Psoas muscle (tissue), 8 donors: ENCODE measurements at places on chromosomes 7 and 10. TPM values are rescaled to one million over a fixed set of nuclear protein-coding genes. Genes with fewer than 3 reads are reported as not detected.

DNA sequence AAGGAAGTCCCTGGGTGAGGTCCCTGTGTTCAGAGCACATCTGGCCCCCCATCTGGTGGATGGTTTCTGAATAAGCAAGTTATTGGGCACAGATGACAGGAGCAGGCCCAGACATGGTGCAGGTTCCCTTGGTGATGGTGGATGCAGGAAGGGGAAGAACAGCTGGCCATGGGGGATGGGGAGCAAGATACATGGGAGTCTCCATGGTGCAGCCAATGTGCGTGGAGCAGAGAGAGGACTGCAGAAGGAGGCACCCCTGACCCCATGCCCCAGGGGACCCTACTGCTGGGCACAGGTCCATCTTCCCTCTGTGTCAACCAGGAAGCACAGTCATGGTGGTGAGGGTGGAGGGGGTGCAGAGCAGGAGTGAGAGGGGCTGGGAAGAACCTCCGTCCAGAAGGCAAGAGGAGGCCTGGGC lies 43.8 kb upstream of the RABGEF1 start:
- no peak for DNase-seq

DNA sequence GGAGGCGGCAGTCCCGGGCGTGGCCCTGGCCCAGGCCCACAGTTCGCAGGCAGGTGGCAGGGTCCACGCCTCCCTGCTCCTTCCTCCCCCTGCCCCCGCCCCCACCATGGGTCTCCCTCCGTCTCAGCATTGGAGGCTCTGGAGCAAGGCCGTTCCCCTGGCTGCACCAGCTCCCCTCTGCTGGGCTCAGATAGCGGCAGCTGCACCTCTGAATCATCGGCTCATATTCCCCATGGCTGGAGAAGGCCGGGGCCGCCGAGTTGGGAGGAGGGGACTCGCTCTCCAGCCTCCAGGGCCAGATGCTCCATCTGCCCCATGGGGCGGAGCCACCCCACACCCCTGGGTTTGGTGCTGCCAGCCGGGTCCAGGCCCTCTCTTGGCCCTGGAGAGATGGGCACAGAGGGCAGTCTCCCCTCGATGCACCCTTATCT lies 145.0 kb downstream of the ELFN1 start:
- DNase-seq, result peak; percentile 52

DNA sequence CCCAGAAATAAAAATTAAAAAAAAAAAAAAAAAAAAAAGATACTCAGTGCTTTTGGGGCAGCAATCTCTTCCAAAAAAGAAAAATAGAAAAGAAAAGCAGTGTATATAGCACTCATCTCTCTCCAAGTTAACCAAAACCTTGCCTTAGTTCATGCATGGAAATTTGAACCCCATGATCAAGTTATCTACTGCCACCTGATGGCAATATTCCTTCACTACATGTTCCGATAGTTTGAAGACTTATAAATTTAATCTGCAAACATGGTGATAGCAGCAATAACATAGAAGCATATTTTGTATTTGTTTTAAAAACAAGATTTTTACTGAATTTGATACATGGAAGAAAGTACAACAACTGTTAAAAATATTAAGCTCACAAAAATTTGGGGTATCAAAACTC lies 48.6 kb upstream of the SLIT1 start:
- DNase-seq, result no peak

TMEM184A gene
- 3.0 TPM for total RNA-seq

CEP55 gene
- total RNA-seq, result not detected

COL28A1 gene
- 2.6 TPM for total RNA-seq

MTERF1 gene
- total RNA-seq, result 7.1 TPM

GRCh38 chr10:68163735-68164134 lies 54.4 kb downstream of the MYPN start:
- no peak for DNase-seq

- DNase-seq, result no peak
Measured at GRCh38 chr10:131751827-131752775, 148.7 kb upstream of the PPP2R2D start.

DNA sequence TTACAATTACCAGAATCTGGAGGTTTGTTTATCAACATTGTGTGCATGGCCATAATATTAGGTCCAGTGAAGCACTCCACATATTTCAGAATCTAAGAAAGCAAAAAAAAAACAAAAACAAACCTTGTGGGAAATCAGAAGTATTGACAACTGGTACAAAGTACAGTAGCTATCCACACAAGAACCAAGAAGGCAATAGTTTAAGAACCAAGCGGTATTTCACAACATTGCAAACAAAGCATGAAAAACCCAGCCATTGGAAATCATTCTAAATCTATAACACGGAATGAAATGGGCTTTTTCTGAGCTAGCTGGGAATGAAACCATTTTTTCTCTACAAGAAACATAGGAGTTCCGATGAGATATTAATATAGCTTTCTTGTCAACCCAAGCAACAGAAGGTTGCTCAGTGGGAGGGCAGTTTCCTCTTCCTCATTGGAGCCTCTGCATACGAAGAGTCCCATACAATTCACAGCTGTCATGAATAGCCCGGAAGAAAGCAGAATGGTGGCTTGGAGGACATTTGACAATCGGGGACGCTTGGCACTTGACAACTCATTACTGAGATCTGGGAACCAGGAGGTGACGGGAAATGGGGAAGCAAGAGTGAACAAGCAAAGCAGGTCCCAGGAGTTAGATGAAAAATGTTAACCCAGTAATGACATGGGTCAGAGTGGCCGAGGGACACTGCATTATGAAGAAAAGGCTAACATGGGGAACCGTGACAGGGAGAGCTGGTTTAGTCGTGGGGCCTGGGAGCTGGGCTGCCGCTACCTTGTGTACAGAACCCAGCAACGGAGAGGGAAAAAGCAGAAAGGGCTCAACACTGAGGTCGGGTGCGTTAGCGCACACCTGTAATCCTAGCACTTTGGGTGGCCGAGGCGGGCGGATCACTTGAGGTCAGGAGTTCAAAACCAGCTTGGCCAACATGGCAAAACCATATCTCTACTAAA lies 7.8 kb downstream of the PHYH start:
- no peak for DNase-seq
